Head of caudate nucleus (tissue), 42 donors: ENCODE measurements at places on chromosomes 5 and 9.

- no peak for DNase-seq
Observed at GRCh38 chr5:106877881-106878280, 792.9 kb downstream of the EFNA5 start.

DNA sequence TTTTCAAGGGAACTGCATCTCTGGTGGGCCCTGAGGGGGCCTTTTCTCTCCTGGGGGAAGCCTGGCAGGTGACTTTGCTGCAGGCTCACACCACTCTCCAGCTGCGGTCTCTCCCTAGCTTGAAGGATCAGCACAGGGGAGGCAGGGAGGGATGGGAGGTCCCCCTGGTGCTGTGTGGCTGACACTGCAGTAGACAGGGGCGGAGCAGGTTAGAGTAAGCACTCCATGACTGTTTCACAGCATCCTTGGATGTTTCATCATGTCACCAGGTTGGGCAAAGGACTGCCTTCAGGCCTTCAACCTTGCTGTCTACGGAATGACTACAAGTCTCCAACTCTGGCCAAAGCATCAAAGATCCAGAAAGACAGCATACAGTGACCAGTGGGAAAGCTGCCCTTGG lies 470.7 kb downstream of the CDK5RAP2 start:
- DNase-seq, result no peak

DNA sequence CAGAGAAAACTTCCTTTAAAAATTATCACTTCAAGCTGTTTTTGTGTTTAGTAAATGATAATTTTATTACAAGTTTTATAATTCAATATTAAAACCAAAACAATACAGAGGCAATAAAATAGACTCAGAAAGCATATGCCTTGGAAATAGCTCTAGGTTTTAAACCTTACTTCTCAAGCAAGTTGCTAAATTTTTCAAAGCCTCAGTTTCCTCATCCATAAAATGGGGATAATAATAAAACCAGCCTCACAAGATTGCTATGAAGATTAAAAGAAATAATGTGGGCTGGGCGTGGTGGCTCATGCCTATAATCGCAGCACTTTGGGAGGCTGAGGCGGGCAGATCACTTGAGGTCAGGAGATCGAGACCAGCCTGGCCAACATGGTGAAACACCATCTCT lies 62.8 kb downstream of the TTLL11 start:
- no peak for DNase-seq

- DNase-seq, result peak; percentile 48
Observed at GRCh38 chr9:136625101-136626065, 37.3 kb upstream of the EGFL7 start.

DNA sequence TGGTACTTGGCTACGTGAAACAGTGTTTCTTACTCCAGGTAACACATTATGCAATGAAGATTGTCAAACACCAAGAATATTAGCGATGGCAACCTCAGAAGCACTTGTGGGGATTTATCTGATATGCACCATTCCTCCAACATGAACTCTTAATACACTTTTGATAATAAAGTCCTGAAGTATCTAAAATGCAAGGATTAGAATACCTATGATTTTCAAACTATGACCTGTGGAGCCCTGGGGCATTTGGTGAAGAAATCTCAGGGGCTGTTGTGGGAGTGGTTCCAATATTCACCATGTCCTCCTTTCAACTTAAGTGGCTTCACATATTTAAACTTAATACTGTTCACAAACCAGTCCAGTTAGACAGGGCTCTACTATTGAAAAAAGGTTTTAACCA lies 214.6 kb upstream of the POU5F2 start:
- no peak for DNase-seq

DNA sequence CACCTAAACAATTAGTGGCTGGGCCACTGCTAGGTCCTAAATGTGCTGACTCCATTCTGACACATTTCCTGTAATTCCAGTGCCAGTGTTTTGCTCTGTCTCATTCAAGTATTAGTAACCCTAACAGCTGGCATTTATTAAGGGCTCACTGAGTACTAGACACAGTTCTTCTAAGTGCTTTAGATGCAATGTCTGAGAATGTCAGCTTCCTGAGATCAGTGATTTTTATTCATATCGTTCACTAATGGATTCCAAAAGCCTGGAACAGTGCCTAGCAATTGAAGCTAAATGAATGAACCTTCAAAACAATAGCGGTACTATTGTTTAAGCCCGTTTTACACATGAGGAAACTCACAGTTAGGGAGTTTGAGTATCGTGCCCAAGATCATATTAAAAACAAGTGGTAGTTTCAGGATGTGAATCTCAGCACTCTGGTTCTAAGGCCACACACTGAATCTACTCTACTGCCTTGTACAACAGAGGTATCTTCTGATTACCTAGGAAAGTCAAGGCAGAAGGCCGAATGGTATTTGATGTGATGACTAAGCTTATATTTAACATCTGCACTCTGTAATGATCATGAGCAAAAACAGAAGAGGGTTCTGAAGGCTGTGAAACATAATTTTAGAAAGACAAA lies 304.0 kb downstream of the PJA2 start:
- no peak for DNase-seq

- DNase-seq, result no peak
Observed at GRCh38 chr9:11595756-11596155, 983.0 kb upstream of the PTPRD start.

- no peak for DNase-seq
Observed at GRCh38 chr5:145008876-145009530, 826.1 kb downstream of the PRELID2 start.

DNA sequence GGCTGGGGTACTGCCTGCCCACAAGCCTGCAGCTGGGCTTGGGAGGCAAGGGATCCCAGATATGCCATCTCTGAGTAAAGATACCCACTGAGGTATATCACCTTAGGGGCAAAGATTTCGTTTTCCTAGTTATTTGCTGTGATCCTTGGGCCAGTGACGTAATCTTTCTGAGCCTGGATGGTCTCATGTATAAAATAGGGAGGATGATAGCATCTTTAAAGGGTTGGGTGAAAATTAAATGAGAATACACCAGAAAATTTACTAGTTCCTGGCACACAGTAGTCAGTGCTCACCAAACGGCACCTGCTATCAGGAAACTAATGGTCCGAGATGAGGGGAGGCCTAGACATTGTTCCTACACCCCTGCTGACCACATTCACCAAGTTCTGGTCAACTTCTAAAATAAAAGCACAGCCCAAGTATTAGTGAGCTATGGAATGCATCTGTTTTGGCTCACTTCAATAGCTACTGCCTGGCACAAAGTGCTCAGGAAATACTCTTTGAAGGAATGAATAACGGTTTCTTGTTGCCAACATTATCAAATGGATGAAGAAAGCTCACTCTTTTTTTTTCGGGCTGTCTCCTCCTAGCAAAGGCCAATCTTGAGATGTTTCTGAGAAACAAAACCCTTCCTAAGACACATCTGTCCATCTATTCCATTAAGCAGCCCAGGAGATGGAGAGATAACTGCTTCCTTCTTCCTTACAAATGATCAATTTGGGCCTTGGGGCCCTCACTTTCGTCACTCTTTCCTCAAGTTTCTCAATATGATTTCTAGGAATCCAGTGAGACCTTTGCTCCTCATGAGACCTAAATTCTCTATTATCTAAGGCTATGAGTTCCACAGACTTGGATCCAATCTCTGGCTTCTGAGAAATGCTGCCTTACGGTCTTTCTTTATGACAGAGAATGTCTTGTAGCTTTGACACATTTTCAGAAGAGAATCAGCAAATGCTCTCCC lies 98.2 kb downstream of the DPYSL3 start:
- DNase-seq, result no peak

DNA sequence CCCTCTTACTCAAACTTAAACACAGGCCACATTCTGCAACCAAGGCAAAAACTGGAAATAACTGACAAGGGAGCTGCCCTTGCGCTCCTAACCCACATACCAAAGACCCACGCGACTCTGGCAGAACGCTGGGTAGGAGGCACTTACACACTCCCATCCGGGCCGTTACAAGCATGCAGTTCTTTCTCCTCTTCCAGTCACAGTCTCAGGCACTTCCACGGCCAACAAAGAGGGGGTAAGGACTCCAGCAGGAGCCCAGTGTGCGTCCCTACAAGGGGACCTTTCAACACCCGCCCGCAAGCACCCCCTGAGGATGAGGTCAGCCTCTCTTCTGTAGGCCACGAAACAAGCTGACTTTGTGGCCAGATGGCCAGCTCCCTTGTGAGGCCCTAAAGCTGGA lies 57.4 kb downstream of the SERINC5 start:
- peak; percentile 92 for DNase-seq

- DNase-seq, result peak; percentile 58
Observed at GRCh38 chr5:115571441-115571878, 26.9 kb upstream of the FEM1C start.

DNA sequence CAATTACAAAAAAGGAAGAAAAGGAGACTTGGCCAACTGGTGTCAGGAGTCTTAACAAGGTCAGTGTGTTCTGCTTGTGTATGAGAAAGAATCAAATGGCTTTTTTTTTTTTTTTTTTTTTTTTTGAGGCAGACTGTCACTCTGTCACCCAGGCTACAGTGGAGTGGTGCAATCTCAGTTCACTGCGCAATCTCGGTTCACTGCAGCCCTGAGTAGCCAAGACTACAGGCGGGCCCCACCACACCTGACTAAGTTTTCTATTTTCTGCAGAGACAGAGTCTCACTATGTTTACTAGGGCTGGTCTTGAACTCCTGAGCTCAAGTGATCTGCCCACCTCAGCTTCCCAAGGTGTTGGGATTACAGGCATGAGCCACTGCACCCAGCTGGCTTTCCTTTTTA lies 3.1 kb upstream of the IL7R start:
- no peak for DNase-seq

DNA sequence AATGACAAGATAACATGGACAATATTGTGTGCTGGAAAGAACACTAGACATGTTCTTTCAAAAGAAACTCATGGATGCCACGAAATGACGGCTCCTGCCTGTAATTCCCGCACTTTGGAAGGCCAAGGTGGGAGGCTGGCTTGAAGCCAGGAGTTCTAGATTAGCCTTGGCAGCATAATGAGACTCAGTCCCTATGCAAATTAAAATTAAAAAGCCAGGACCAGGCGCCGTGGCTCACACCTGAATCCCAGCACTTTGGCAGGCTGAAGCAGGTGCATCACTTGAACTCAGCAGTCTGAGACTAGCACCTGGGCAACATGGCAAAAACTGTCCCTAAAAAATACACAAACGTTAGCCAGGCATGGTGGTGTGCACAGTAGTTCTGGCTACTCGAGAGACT lies 814.2 kb downstream of the BRINP1 start:
- DNase-seq, result no peak

DNA sequence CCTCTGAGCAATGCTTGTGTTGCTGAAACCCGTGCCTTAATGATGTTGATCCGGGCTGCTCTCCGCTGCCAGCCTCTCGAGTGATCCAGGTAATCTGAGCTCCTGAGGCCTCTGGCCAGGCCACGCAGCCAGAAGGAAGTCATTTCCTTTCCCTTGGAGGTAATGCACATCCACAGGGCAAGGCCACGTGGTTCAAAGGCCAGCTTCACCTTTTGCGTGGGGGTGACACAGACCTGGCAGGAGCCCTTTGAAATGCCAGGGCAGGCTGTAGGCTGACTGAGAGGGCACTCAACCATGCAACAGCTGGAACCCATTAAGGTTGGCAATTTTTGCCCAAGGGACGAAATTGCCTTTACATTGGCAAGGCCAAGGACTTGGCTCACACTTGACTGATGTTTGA lies 80.4 kb downstream of the LIX1 start:
- DNase-seq, result no peak

GRCh38 chr5:179264053-179264782 lies 81.0 kb downstream of the ADAMTS2 start:
- no peak for DNase-seq

DNA sequence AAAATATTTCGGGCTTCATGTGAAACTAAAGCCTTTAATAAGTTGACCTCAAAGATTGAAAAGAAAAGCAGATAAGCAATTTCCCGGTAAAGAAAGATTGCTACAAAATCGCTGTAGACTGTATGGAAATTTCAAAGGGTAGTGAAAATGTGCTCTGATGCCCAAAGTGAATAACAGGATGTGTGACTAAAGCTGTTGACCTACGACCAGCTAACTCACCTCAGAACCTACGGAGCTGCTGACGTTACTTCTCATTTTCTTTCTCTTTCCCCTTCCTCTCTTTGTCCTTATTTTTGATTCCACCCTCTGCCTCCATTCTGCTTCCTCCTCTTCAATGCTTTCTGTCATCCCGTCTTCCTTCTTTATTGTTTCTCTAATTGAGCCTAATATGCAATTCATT lies 103.2 kb downstream of the PDE4D start:
- no peak for DNase-seq

DNA sequence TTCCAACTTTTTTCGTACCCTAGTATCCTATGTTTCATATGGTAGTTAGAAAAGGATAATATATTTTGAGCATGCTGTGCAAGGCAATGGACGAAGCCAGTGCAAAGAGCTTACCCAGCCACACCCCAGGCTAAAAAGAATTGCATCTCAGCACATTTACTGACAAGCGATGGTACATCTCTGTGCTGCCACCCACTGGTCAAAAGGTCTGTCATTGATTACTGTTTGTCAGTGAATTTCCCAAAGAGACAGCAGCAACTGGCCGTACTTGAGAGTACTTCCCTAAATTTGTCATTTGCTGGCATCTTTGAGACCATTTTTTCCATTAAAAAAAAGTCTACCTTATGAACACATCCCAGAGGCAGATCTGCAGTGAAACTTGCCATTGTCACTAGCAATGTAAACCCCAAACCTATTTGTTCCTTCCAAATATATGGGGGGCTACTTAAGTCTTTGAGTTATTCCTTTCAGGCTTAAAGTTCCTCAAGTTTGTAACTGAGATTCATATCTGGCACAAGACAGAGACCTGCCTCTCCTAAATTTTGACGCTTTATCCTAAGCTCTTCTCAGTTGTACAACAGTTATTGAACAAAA lies 184.3 kb downstream of the CTNND2 start:
- peak; percentile 76 for DNase-seq

GRCh38 chr5:2841208-2841607 lies 89.7 kb upstream of the IRX2 start:
- no peak for DNase-seq

- no peak for DNase-seq
Observed at GRCh38 chr5:168327451-168327850, 36.0 kb downstream of the WWC1 start.

GRCh38 chr9:98193336-98193944 lies 1.0 kb upstream of the CORO2A start:
- no peak for DNase-seq

- DNase-seq, result no peak
Observed at GRCh38 chr9:89440951-89441654, 56.8 kb downstream of the SEMA4D start.

- no peak for DNase-seq
Observed at GRCh38 chr5:62340392-62340791, 34.4 kb downstream of the KIF2A start.

DNA sequence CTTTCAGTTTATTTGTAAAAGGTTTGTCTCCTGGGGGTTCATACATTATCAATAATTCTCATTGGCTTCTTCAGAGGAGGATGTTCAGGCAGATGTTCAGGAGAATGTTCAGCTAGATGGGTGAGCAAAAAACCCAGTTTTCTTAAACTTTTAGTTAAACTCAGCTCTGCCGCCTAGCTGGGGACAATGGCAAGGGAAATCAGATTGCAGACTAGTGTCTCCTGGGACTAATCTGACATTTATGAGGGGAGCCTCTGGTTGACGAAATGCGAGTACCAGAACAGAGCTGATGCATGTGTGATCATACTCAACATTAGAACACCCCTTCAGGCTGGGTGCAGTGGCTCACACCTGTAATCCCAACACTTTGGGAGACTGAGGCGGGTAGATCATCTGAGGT lies 314.4 kb downstream of the ARL15 start:
- no peak for DNase-seq
